Foreskin melanocyte (primary cell): ENCODE measurements at places on chromosomes 1 and 21.
A peak's percentile ranks its signal among the peaks of the same experiment; 100 is the strongest.

GRCh38 chr1:241968611-241969010 is 11.0 kb downstream of the BECN2 start:
- no peak for DNase-seq

DNA sequence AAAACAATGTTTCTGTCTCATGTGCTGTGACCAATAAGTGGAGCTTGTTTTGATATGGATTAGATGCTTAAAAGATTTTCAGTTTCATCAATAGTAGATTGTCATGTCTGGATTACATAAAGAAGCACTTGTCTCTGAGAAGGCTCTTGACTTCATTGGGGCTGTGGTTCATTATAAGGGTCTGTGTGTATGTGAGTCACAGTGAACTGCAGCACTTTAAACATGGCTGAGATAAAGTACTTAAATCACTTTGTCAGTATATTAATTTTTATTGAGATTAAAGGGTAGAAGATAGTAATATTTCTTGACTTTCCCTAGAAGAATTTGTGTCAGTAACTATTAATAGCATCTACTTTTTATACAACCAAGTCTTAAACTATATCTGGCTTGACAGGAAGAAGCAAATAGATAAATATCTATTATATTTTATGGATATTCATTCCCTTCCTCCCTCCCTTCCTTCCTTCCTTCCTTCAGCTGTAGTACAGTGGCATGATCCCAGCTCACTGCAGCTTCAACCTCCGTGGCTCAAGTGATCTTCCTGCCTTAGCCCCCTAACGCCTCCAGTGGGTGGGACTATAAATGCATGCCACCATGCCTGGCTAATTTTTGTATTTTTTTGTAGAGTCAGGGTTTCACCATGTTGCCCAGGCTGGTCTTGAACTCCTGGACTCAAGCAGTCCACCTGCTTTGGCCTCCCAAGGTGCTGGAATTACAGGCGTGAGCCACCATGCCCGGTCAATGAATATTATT is 48.8 kb downstream of the ZFYVE9 start:
- peak; percentile 65 for DNase-seq

DNA sequence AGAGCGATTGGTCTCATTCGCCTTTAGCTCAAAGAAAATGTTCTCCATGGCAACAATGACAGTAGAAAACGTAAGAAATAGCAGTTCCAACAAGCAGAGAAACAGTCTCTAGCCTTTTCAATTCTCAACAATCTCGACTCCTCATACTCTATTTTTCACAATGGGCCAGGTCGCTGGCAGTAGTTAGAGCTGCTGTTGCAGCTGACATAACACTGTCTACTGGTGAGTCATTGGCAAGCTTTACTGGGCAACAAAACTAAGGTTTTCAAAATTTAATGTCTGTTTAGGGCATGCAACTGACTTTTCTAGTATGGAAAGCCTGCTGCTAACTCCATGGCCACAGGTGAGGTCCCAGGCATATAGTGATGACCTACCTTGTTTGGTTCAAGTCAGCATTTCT is 221.1 kb upstream of the KAZN start:
- no peak for DNase-seq

GRCh38 chr1:47656719-47657685 is 219.2 kb downstream of the FOXD2 start:
- no peak for DNase-seq

GRCh38 chr1:76281306-76281705 is 206.8 kb downstream of the ST6GALNAC3 start:
- no peak for DNase-seq

GRCh38 chr1:15603050-15603965 is 13.9 kb upstream of the DDI2 start:
- DNase-seq = peak; percentile 96

GRCh38 chr1:33624991-33625870 is 152.8 kb downstream of the ZSCAN20 start:
- no peak for DNase-seq

DNA sequence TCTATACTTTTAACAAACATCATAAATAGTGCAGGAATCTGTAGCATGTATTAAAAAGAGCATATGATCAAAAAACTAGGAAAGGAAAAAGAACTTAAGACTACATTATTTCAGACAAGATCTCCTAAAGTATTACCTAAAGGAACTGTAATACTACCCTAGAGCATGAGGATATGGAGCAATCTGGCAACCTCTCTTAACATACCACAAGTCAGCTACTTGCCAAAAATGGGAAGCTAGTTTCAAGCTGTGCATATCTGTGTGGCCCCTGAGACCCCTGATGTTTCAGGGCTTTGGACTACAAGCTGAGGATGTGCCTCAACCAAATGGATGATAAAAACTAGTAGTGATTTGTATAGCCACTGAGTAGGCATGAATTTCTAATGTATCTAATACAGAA is 525.6 kb downstream of the PTBP2 start:
- no peak for DNase-seq

DNA sequence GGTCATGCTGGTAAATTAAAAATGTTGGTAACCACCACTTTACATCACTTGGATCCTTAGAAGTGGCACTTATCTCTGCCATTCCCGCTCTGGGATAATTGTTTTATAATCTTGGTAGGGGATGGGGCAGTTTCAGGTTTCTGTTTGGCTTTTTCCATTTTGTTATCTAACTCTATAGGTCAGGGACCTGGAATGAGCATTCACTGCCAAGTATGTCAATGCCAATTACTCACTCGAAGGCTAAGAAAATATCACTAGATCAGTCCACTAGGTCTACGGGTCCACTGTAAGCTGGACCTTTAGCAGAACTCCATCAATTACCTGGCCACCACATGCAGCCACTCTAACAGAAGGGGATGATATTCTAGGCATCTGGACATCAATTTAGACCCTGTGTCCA is 4.5 kb upstream of the DIP2A start:
- DNase-seq = no peak

DNA sequence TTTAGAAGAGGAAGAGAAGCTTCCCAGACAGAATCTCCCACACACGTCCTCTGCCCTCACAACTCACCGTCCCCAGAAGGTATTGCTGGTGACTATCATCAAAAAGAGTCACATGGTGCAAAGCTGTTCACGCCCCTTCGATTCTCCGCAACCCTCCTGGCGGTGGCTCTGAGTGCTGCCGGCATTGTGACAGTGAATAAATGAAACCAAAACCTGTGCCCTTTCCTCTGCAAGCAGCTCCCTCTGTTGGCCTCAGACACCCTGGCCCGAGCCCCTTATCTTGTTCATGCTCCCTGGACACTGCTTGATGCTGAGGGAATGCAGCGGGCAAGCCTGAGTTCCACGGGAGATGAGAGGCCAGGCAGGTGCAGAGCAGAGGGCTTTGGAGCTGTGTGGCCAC is 510.3 kb downstream of the NPHP4 start:
- no peak for DNase-seq

GRCh38 chr1:162899422-162900146 is 38.6 kb upstream of the CCDC190 start:
- peak; percentile 93 for DNase-seq

DNA sequence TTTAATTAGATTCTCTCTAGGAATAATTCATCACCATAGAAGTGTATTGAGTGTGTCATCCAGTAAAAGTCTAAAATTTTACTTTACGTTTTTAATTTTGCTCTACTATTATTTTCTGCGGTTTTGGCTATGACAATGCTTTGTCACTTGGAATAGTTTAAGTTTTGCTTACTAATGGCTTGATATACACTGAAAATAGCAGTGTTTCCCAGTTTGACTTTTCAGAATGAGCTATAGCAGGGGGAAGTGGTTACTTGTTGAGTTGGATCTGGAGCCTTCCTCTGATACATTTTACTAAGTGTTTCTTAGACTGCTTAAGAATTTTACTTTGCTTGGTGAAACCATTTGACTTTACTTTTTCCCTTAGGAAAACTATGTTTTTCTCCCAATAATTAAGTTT is 5.0 kb downstream of the DNAJC16 start:
- DNase-seq = no peak

GRCh38 chr21:43770066-43770655 is 5.9 kb downstream of the CSTB start:
- no peak for DNase-seq

GRCh38 chr21:36099000-36099399 is 29.2 kb downstream of the CBR1 start:
- no peak for DNase-seq

GRCh38 chr1:202658769-202659168 is 51.5 kb downstream of the SYT2 start:
- no peak for DNase-seq

DNA sequence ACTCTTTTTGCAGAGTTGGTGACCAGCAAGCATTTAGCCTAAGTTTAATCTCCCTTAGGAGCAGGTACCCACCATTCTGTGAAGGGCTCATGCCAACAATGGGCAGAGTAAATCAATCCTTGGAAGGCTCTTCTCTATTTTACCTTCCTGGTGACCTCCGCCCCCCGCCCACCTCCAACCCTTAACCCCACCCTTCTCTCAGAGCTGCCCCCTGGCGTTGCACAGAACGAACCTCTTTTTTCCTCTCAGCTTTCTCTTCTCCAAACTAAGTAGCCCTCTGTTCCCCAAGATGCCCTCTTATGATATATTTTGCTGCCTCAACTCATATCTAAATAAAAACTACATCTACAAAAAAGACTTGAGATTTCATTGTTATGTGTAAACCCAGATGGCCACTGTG is 186.8 kb downstream of the SEC16B start:
- no peak for DNase-seq

DNA sequence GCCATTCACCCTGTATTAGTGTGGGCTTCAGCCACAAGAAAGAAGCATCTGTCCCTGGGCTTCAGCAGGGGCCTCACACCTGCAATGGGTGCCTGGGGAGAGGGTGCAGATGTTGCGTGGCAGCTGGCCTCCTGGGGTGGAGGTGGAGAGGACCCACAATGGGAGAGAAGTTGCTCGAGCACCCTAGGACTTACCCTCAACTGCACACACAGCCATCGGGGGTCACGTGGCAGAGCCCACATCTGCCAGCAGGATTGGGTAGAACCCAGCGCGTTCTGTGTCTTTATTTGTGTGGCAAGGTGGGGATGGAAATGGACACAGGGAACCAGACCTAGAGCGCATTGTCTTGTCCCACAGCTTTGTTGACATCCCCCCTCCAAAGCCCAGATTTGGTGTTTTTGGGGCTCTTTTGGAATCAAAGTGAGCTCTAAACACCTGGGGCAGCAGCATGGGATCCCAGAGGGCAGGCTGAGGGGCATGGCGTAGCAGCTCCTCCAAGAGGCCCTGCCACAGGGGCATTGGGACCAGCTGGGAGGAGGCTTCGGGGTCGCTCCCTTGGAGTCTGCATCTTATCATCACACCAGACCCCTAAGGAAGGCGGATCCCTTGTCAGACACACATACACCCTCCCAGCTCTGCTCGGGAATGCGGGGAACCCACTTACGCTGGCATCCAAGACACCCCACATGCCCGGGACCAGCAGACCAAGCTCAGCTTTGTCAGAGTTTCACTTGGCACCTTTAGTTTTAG is 5.1 kb downstream of the ABCG1 start:
- no peak for DNase-seq

- DNase-seq = peak; percentile 60
These were observed 201.8 kb downstream of the DISC1 start for GRCh38 chr1:231828182-231828920.

DNA sequence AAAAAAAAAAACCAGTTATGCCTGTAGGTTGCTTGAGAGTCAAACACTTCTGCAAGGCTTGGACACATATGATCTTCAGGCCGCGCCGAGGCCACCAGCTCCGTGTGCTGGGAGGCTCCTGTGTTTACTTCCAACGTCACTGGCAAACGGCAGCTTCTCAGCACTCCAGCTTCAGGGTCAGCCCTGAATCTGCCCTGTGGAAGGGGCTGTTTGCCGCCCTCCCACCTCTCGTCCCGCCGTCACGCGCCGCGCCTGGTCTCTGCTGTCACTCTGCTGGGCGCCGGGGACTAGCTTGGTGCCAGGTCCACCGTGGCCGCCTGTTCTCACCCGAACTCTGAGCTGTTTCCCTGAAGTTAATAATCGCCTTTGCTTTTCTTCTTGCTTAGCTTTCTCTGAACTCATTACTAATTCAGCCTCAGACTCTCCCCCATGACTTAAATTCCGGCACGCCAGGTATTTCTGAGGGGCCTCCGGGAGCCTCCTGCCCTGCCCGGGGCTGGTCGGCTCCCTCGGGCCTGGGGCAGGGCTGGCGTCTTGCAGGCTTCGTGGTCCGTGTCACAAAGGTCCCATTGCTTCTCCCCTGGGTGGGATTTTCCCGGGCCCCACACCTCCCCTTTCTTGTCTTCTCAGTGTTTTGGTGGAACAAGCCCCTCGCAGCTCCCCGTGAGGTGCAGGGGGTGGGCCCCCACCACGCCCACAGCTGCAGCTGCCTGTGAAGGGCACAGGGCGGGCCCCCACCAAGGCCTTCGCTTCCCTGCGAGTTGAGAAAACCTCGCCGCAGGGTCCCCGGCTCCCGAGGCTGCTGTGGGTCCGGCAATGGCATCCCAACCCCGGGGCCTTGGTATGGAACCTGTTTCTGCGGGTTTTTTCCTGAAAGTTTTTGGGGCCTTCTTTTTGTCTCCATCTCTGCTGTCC is 14.6 kb upstream of the C1orf159 start:
- no peak for DNase-seq

- peak; percentile 78 for DNase-seq
These were observed 40.7 kb upstream of the BCAR3 start for GRCh38 chr1:93722081-93723031.

DNA sequence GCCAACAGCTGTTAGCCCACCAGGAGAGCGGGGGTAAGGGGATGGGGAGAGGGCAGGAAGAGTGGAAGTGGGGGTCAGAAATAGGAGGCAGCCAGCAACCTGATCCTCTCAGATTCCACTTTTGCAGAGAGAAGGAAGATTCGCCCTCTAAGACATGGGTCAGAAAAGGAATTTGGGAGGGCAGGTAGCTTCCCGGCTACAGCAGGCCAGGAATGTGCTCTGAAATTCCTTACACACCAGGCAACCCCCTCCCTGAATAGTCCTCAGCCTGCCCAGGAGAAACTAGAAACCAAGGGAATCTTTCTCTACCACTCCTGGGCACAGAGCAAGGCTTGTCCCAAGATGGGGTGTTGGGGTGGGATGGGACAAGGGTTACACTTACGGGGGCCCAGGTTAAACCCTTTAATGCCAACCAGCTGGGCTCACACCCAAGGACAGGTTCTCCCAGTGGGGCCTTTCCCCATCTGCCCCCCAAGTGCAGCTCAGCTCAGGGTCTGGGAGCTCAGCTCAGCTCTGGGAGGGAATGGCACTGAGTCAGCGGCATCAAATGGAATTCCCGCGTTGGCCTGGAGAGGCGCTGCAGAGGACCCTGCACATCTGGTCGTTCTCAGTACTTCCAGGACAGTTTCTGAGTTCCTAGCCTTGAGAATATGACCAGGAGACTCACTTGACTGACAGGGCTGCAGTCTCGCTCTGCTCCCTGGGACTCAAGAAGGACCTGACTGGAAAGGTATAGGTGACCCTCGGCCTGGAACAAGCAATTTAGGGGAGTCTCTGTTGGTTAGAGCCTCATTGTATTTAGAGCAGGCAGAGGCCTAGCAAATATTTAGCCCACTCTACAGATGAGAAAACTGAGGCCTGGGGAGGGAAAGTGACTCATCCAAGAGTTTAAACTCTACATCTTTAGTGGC is 761 bp downstream of the TNNT2 start:
- DNase-seq = no peak

DNA sequence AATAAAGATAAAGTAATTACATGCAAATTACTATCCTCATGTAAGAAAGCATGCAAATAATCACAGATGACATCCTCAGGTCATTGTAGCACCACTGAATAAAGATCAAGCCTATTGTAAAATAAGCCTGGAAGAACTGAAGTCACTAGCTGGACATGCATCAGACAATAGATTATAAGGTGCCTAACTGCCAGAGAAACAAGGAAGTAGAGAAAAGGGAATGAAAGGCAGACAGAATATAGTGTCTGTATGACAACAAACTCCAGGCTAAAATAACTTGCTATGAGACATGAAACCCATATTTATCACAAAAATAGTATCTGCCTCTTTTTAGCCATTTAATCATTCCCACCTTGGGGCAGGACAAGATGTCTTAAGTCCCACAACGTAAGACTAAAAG is 108.7 kb downstream of the ENAH start:
- DNase-seq = no peak
